Mucosa of gallbladder (tissue), 1 donor: ENCODE measurements at places on chromosomes 5 and 9. TPM values are rescaled to one million over a fixed set of nuclear protein-coding genes. Genes with fewer than 3 reads are reported as not detected.

GRCh38 chr5:100902440-100903038 is 543 bp downstream of the ST8SIA4 start:
- no peak for DNase-seq

DNA sequence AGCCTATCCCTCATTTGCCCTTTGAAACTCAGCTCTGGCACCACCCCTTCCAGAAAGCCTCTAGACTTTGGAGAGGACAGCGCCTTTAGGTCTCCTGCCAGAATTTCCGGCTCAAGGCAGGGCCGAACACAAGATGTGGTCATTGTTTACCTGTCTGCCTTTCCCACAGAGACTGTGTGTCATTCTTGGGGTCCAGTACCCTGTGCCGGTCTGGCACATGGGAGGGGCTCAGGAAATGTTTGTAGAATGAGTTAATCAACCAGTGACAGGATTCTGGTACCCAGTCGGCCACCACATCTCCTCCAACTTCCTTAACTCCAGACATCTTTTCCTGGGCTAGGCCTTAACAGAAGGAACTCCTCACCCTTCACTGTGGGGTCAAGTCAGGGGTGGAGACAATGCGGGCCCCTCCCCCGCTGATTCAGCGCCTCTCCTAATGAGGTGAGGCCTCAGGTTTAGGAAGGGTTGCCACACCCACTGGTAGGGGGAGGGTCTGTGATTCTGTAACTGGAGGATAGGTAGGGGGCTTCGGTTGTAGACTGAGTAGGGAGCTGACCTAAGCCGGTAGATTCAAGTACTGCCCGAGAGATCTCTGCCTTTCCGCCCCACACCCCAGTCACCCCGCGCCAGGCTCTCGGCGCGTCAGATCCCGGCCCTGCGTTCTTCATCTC is 29.3 kb downstream of the PCDH1 start:
- DNase-seq: peak; percentile 86

GRCh38 chr5:58358501-58359178 is 101.2 kb downstream of the PLK2 start:
- no peak for DNase-seq

DNA sequence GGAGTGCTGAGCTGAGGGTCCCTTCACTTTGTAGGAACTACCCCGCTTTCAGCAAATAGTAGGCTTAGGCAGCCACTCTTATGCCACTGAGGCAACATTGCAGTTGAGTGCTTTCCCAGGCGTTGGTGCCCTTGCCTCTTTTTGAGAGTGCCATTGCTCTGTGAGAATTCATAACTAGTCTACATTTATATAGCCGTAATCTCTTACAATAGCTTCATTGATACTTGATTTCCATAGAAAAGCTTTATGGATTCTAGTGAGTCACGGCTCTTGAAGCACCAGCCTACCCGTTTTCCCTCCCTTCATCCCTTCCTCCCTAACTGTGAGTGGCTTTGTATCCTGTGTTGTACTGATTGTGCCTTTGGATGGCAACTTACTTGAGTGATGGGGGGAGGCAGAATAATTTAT is 283.9 kb downstream of the AOPEP start:
- DNase-seq: no peak

ACTL7B gene
- total RNA-seq: not detected

ZDHHC11 gene
- total RNA-seq: 23.2 TPM
